Stimulated activated CD4-positive, alpha-beta T cell treated with anti-CD3 and anti-CD28 coated beads, Interleukin-4, amount 100 ng/mL, for 1 hour (primary cell): ENCODE measurements at places on chromosomes 12 and 14.
A peak's percentile ranks its signal among the peaks of the same experiment; 100 is the strongest.

DNA sequence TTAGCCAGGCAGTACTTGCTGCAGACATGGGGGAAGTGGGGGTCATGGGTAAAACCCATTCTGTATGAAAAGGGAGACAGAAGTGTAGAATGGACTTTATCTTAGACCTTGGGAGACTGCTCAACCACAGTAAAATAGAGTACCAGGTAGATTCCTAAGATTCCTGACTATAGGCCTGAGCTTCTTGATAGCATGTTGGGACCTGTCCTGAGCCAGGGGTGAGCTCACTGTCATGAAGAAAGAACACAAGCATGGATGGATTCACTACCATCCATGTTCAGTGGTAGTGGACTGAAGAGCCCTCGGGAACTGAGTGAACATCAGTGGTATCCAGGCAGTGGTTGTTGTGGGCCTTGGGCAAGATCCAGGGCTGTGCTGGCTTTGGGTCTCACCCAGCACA lies 1003.8 kb downstream of the TMTC2 start:
- no peak for DNase-seq

- DNase-seq: no peak
These were observed 99.3 kb downstream of the KIF21A start for GRCh38 chr12:39343665-39344064.

DNA sequence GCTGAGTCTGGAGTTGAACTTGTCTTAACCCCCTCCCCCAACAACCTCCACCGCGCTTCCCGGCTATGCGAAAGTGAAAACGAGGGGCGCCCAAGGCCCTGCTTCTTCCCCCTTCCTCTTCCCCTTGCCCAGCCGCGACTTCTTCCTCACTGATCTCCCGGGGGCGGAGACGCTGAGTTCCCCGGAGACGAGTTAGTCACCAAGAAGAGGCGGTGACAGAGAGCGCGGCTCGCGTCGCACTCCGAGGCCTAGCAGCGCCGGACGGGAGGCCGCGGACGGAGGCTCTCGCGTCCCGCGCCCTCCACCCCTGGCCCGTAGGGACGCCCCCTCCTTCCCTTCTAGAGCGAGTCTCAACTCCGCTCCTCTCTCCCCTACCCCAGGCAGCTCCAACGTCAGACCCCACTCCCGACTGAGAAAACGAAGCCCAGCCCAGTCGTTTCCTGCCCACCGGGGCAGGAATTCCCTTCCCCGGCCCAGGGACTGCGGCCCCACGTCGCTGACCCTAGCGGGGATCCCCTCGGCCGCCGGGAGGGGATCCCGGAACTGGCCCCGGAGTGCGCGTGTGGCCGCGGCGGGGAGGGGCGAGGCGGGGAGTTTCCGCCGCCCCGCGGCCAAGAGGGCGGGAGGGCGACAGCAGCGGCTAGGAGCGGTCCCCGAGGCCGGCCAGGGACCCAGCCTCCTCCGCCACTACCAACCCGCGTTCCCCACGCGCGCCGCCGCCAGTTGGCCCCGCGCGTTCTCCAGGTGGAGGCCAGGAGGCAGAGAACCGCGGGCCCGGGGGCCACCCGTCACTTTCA lies 1.4 kb downstream of the BAZ1A start:
- peak; percentile 87 for DNase-seq

DNA sequence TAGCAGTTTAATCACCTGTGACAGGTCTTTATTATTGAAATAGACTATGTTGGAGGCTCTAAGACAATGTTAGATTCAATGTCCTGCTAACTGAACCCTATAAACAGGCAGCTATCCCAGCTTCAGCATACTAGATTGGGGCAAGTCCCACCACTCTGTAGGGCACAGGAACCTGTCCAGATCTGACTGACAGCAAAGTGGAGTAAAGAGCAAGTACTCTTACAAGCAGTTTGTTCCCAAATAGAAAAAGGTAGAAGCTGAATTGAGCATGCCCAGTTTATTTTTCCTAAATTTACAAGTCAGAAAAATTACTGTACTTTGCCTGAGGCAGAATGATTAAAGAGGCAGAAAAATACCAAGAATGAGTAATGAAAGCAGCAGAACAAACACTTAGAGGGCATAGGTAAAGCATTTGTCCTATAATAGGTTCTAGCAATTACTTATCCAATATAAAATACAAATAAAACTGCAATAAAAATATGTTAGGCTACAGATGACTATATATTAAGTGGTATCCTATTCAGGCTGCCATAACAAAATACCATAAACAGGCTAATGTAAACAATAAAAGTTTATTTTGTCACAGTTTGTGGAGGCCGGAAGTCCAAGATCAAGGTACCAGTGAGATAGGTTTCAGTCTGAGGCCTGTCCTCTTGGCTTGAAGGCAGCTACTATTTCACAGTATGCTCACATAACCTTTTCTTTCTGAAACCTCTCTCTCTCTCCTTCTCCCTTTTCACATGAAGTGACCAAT lies 868.2 kb downstream of the C12orf50 start:
- no peak for DNase-seq

DNA sequence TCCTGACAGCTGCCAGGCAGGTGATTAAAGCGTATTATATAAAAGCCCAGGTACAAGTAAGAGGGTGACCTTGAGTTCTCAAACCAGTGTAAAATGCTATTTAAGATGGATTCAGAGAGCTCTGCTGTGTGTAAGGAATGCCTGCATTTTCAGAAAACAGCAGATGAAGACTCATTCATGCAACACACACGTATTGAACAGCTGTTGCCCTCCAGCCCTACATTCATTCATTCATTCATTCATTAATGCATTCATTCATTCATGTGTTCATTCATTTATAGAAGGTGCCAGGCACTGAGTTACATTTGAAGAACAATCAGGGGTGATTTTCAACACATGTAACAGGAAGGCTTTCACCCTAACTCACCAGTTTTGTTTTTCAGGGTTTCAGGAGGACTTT lies 27.4 kb upstream of the ELK3 start:
- DNase-seq: no peak

DNA sequence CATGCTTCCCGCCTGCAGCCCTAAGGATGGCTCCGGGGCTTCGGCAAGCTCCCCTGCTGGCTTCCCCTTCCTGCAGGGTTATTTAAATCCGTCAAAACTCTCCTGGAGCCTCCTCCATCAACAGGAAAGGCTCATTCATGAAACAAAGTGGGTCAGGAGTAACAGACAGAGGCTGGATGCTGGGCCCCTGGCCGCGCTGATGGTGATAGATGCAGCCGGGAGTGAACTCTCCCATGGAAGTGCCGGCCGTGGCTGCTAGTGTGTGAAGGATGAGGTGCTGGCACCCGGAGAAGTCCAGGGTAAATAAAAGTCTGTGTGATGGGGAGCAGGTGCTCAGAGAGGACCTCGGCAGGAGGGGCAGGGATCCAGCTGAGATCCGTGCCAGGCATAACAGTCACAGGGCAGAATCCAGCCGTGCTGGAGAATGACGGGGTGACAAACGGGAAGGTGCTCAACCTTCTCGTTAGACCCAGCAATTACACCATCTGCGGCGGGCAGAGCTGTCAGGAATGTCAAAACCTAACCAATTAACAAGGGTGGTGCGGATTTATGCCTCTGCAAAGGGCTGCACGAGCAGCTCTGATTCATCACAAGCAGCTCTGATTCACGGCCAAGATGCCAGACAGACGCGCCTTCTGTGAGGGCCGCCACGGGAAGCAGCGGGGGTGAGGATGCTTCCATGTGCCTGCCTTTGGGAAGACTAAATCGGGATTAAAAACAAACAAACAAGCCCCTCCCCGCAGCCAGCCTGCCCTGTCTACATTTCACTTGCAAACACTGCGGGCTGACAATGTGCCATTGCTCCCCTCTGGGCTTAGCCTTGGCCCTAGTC lies 55.6 kb downstream of the SYNE3 start:
- no peak for DNase-seq

DNA sequence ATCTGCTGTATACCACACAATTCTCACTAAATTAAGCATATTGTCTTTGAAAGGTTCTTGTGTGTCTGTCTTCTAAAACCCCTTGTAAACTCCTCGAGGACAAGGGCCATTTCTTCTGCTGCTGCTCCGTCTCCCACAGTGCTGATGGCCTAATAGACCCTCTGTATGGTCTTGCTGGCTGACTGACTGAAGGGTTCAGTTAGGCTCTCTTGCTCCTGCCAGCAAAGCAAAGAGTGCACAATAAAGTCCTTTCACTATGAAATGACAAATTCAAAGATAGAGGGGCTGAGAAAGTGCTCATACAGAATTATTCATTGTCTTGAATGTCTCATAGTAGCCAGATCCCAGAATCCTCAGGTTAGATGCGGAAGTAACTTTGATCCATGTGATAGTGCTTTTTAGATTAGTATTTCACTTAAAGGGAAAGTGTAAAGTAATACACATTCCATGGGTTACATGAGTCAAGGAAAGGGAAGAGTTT lies 14.2 kb upstream of the RIOX1 start:
- no peak for DNase-seq

- DNase-seq: no peak
These were observed 178.2 kb upstream of the HIF1A start for GRCh38 chr14:61516964-61517653.

DNA sequence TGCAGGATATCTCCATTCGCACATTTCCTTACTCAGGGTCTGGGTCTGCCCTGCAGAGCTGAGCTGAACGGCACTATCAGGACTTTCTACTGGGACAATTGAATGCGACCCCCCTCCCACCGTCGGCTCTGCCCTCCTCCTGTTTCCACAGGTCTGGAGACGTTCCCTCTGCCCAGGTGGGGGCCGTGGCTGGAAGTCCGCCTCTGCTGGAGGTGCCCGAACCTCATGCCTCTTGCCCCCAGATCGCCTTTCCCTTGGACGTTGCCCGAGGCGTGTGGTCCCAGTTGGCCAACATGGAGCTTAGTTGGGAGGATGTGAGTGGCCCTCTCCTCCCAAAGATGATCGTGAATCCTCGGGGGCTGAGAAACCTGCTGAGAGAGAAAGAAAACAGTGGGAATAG lies 21.2 kb upstream of the KLC1 start:
- no peak for DNase-seq

- no peak for DNase-seq
These were observed 869.2 kb downstream of the SLC16A7 start for GRCh38 chr12:60465060-60465459.
